NCI-H1417 treated with DMSO at 0.1 percent for 48 hours (cell line): ENCODE measurements at places on chromosomes 2 and 18.

DNA sequence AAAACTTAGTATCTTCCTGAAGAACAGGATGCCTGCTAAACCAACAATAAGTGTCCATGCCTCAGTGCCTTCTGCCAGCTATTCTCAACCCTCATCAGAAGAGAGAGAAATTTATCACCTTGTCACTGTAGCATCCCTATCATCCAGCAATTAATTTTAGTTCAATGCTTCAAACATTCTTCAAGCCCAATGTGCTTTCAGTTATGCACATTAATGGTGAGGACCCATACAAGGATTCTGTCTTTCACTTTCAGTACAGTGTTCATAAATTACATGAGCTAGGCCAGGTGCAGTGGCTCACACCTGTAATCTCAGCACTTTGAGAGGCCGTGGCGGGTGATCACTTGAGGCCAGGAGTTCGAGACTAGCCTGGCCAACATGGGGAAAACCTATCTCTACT is 47.0 kb upstream of the MSH6 start:
- DNase-seq, result no peak

- no peak for DNase-seq
These were observed 25.2 kb upstream of the REL start for GRCh38 chr2:60855989-60856669.

- DNase-seq, result no peak
These were observed 18.7 kb upstream of the LMAN1 start for GRCh38 chr18:59377613-59378337.

DNA sequence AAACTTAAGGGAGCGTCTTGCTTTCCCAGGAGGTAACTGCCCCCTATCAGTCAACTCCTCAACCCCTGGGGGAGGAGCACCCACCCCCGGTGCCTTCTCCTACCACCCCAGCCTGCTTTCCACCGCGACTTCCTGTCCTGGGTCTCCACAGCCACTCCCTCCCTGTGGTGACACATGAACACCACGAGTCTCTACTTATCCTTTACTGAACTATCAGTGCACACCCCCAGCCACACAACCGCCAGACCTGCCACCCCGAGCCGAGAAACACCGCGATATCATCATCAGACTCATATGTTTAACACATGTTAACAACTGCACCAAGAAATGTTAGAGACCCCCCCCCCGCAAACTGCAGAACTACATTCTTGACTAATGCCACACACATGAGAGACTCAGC is 43.3 kb downstream of the LONRF2 start:
- DNase-seq, result no peak

DNA sequence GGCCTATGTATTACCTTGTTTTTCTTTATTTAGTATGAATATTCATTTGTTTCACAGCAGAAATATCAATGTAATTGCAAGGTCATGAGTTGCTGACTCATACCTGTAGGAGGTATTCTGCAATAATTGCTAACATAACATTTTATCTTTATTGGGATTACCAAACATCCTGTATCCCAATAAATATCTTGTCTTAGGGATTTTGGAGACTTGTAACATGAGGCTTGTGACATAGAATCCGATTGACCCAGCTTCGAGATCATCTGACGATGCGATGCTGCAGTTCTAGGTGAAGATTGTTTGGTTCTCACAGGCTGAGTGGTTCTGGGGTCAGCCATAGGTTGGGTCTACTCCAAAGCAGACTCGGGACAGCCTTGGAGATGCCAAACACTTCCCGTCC is 133.4 kb upstream of the RND3 start:
- no peak for DNase-seq

DNA sequence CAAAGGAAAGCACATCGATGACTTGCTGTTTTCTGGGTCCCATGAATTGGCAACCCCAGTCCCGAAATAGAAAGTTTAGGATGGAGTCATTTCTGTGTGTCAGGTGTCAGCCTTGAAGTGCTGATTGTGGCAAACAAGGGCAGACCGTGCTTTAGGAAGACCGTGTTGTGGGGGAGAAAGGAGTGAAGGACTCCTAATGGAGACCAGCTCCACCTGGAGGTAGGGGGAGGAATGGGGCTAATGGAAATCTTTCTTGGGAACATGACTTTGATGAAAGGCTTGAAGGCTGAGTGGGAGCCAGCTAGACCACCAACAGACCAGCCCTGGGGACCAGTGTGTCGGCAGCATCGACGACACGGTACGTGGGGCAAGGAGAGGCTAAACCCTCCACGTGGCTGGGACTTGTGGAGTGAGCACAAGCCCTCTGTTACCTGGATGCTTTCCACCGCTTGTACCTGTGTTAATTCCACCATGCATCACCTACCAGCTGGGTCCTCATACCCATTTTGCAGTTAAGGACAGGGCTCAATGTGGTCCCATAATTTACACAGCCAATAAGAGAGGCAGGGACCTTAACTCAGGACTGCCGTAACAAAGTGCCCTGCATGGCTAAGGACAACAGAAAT is 104.2 kb downstream of the SH3BP4 start:
- no peak for DNase-seq

DNA sequence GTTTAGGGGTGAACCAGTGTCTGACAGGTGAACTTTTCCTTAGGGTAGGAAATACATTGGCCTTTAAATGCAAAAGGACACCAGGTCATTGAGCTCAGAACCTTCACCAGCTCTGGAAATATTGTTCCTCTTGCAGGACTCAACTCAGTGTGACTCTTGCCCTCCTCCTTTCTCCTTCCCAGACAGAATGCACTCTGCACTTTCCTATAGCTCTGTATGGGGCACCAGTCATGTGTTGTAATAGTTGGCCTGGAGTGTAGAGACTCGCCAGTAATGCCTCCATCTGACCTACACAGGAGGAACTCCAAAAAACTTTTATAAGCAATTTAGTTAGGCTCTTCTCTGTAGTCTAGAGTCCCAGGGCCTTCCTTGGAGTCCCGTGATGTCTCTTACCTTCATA is 248.5 kb upstream of the EPAS1 start:
- DNase-seq, result no peak

- DNase-seq, result no peak
These were observed 198.8 kb upstream of the FOSL2 start for GRCh38 chr2:28193630-28194403.

- DNase-seq, result peak; percentile 5
These were observed 6.5 kb upstream of the WNT6 start for GRCh38 chr2:218852911-218853667.

DNA sequence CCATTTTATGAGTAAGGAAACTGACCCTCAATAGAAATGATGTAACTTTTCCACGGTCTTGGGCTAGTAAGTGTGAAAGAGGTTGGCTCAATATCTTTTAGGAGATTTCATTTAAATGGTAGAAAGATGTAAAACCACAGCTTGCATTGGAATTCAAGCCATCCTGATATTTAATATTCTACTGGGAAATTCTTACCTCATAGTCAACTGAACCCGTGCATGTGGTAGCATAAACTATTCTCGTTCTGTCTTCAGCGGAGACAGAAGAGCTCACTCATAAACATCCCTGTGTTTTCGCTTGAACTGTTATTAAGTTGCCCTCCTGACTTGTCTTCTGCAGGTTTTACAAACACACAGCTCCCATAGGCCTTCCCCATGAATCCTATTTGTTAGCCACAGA is 8.5 kb upstream of the SPATS2L start:
- no peak for DNase-seq

- DNase-seq, result no peak
These were observed 4.0 kb downstream of the NT5DC4 start for GRCh38 chr2:112724591-112725525.
